Activated naive CD4-positive, alpha-beta T cell (primary cell): ENCODE measurements at places on chromosomes 16 and 17.
A peak's percentile ranks its signal among the peaks of the same experiment; 100 is the strongest.

- DNase-seq: no peak
Observed at GRCh38 chr17:27206447-27206846, 87.5 kb upstream of the WSB1 start.

- DNase-seq: no peak
Observed at GRCh38 chr17:61770043-61770442, 93.3 kb downstream of the BRIP1 start.

GRCh38 chr17:214881-215331, 33.5 kb upstream of the DOC2B start:
- DNase-seq: no peak

- DNase-seq: no peak
Observed at GRCh38 chr16:84153660-84154214, 8.6 kb downstream of the DNAAF1 start.

DNA sequence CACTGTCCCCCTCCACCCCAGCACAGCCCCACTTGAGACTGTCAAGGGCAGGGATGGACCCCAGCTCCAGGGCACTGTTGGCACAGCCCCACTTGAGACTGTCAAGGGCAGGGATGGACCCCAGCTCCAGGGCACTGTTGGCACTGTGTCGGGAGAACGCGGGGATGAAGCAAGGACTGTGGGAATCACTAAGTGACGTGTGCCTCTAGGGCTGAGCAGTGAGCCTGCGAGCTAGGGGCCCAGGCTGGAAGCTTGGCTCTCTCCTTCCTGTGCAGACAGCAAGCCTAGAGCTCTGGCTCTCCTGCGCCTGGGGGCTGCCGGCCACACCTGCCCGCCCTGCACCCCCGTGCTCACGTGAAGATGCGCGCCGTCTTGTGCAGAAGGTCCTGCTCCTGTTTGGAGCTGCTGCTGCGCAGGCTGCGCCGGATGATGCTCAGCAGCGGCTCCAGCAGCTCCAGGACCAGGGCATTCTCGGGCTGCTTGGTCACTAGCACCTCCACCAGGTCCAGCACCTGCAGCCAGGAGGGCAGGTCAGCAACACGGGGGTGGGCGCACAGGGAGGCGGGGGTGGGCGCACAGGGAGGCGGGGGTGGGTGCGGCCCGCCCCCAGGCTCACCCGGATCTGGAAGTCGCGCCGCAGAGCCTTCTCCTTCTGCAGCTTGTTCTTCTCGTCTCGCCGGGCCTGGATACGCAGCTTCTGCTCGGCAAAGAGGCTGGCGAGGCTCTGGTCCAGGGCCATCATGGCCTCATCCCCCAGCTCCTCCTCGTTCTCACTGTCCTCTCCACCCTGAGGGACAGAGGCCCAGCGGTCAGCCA, 10.8 kb downstream of the MYBBP1A start:
- no peak for DNase-seq

DNA sequence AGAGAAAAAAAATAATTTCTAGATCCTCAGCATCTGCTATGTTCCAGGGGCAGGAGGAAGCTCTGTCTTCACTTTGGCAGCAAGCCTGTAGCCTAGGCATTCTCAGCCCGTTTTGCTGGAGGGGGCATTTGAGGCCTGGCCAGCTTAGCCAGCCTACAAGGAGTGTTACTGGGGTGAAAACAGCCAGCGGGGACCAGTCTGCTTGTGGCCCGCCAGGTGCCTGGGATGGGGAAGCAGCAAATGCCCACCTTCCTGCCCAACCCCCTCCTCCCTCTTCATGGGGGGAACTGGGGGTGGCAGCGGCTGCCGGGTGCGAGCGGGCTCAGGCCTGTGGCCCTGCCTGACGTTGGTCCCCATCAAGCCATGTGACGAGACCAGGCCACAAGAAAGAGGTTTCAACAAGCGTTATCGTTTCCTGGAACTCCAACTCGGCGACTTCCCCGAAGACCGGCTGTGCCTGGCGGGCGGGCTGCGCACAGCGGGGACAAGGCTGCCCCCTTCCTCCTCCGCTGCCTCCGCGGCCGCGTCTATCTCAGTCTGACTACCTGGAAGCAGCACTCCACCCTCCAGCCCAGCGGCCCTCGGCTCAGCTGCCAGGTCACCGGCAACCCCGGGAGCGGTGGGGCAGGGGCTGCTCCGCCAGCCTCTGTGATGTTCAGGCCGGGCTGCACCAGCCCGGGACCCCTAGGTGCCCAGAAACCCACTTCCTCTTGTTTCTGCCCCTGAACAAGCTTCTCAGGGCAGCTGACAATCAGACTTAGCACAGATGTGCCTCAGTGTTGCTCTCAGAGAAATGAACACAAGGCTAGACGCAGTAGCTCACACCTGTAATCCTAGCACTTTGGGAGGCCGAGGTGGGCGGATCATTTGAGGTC, 22.9 kb downstream of the SOCS1 start:
- DNase-seq: peak; percentile 72

DNA sequence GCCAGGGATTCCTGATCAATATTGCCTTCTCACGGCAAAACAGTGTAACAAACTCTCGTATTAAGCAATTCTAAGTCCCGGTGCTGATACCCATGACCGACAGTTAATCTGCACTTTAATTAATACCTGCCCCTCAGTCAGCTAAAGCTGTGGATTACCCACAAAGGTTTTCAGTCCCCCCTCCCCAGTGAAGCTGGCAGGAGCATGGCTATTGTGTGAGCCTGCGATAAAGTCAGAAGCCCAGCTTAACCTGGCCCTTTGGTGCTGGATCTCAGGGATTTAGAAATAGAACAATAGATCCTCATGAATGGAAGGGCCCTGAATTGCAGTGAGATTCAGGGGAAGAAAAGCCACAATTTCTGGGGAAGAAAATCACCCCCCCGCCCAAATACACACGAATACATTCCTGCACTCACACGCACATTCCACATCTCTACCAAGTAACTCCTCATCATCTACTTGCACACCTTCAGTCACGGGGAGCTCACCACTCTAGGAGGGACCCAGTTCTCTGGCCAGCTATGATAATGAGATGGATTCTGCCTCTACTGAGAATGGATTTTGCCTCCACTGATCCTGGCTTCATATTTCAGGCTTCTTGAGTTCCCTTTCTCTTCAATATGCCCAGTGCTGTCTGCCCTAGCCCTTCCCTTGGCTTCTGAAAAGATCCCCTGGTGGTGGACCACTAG, 102.6 kb downstream of the WSCD1 start:
- no peak for DNase-seq

DNA sequence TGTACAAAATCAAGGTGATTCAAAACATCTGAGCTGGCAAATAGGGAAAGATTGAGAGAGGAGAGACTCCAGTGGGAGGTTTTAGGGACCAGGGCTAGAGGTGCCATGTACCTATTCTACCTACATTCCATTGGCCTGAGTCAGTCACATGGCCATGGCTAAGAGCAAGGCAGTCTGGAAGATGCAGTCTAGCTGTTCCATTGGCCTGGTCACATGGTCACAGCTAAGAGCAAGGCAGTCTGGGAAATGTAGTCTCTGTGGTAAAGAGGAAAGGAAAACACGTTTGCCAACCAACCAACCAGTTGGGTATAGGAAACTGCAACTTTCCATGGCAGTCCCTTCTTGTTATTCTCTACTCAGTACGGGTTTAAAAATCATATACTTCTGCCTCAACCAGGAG, 369.1 kb downstream of the XYLT1 start:
- no peak for DNase-seq

GRCh38 chr17:63701868-63702720, 2.2 kb upstream of the LIMD2 start:
- peak; percentile 77 for DNase-seq

- no peak for DNase-seq
Observed at GRCh38 chr17:77709594-77709993, 248.9 kb upstream of the TNRC6C start.

DNA sequence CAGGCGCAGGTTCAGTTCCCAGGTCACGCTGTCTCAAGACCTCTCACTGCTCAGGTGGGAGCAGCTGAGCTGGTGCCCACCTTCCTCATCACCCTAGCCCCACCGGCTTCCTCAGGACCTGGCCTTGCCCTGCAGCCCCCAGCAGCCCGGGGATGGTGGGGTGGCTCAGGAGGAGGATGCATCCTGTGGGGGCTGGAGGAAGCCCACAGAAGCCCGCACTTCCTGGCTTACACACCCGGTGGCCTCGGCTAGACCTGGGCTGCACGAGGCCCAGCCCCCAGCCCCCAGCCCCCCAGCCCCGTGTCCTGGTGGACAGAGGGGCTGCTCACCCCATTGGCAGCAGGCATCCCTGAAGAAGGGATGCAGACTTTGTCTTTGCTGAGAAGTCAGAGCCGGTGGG, 43.4 kb downstream of the BAHCC1 start:
- no peak for DNase-seq

DNA sequence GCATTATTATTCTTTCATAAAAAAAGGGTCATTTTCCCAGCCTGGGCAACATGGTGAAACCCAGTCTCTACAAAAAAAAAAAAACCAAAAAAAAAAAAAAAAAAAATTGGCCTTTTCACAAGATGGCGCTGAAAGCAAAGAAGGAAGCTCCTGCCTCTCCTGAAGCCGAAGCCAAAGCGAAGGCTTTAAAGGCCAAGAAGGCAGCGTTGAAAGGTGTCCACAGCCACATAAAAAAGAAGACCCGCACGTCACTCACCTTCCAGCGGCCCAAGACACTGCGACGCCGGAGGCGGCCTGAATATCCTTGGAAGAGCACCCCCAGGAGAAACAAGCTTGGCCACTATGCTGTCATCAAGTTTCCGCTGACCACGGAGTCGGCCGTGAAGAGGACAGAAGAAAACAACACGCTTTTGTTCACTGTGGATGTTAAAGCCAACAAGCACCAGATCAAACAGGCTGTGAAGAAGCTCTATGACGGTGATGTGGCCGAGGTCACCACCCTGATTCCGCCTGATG, 4.9 kb upstream of the PGAP6 start:
- DNase-seq: no peak

DNA sequence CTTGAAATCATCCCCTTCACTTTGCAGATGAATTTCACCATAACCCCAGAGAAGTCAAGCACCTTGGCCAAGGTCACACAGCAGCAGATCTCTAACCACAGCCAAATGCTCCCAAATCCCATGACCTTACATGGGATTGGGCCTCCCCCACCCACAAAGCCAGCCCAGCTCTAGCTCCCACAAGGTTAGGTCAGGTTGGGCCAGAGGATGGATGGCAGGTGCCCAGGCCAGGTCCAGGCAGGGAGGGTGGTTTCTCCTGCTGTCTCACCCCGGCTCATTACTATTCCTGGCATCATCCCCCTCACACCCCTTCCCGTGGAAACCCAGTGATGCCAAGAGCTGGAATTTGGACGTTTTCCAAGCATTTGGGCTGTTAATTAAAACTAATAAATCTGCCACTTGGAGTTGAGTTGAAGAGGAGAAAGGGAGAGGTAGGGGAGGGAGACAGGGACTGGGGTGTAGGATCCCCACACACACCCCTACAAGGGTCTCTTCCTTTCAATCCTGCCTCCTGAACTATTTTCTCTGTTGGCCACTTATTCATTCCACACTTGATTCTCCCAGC, 181.6 kb downstream of the TMEM132E start:
- no peak for DNase-seq
